ENCODE measurements at places on chromosomes 13 and 19. TPM values are rescaled to one million over a fixed set of nuclear protein-coding genes. Genes with fewer than 3 reads are reported as not detected.

DNA sequence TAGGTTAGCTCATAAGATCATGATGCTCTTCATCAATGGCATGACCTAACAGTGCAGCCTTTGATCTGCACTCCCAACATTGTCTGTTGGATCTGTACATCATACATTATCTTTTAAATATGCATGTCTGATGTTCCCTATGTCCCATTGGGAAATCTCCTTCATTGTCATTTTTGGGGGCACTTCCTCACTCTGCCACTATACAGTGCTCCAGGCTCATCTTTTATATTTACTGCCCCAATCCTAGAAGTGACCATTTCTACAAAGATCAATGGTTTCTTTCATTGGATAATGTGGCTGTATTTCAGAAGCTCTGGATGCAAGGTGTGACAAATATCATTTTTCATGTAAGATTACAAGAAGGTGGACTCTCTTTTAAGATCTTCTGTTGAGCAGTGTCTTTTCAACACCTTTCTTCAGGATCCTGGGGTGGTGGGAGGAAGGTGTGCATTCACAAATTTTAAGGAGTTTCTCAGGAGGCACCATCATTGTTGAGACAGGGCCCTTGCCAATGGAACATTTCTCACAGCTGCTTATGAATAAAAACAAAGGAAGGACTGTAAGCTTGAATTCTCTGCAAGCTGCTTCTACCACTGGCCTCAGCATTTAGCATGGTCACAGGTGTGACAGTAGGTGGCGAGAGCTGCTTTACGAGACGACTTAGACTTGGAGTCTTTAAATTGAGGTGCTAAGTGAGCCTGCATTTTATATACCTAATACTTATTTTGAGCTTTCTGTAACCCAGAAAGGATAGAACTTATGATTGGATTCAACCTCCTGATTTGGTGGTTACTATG lies 403.0 kb downstream of the LMO7 start:
- H3K4me3 ChIP-seq, result no peak overlapping the region

DNA sequence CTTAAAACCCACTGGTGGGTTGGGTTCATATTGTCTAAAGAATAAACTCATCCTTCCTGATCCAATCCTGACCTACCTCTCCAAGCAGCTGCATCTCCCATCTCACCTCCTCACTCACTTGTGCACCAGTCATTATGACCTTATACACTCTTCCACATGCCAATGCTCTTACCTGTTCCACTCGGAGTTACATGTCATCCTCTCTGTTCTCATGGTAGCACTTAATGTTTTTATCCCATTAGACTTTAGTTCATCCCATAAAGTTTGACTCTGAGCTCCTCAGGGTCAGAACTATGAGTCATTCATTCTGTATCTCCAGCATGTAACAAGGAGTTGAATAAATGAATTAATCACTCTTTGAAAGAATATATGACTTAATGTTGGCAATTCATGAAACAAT lies 330.2 kb downstream of the KLF12 start:
- no peaks in the 10 kb centered on the region for H3K36me3 ChIP-seq
- H3K27me3 ChIP-seq, result no peaks in the 10 kb centered on the region
- no peaks in the 10 kb centered on the region for H3K4me1 ChIP-seq
- H3K4me3 ChIP-seq, result no peak overlapping the region
- no peak overlapping the region for H3K27ac ChIP-seq

GRCh38 chr19:566403-566802 lies 6.0 kb upstream of the BSG start:
- no peak for DNase-seq
- no peak overlapping the region for H3K27ac ChIP-seq
- H3K4me1 ChIP-seq, result no peaks in the 10 kb centered on the region
- H3K27me3 ChIP-seq, result no peaks in the 10 kb centered on the region
- H3K36me3 ChIP-seq, result no peaks in the 10 kb centered on the region

Gene SHISA7
- not detected for total RNA-seq

Gene LRG1
- total RNA-seq, result 1.2 TPM
